ENCODE measurements at places on chromosomes 5 and 9. TPM values are rescaled to one million over a fixed set of nuclear protein-coding genes. Genes with fewer than 3 reads are reported as not detected.

LCN9 gene
- total RNA-seq = not detected

SPAG8 gene
- total RNA-seq = 2.4 TPM

MCTP1 gene
- total RNA-seq = 5.9 TPM

CCDC192 gene
- not detected for total RNA-seq

CBY3 gene
- not detected for total RNA-seq

NPDC1 gene
- total RNA-seq = 19.6 TPM

ANXA2R gene
- 1.6 TPM for total RNA-seq

IFNK gene
- not detected for total RNA-seq

CARD9 gene
- 1.9 TPM for total RNA-seq

LOX gene
- total RNA-seq = 46.7 TPM

ANKRD34B gene
- total RNA-seq = not detected

INSL4 gene
- not detected for total RNA-seq

PCDHGA11 gene
- total RNA-seq = 10.9 TPM

SV2C gene
- total RNA-seq = not detected

PCDHB1 gene
- total RNA-seq = not detected

KIAA1958 gene
- total RNA-seq = 0.89 TPM

TMEM174 gene
- total RNA-seq = not detected

ZNF366 gene
- total RNA-seq = not detected

PTGDS gene
- not detected for total RNA-seq

SH3TC2 gene
- 1.0 TPM for total RNA-seq

NNT gene
- total RNA-seq = 29.4 TPM

CCL27 gene
- total RNA-seq = not detected

SLIT3 gene
- 0.34 TPM for total RNA-seq

C9orf50 gene
- 0.50 TPM for total RNA-seq

TMOD1 gene
- 0.17 TPM for total RNA-seq

FBXO4 gene
- 12.3 TPM for total RNA-seq

PTGES gene
- 4.0 TPM for total RNA-seq

C1QTNF3 gene
- 0.34 TPM for total RNA-seq

PRDM12 gene
- under 0.01 TPM for total RNA-seq

DPYSL3 gene
- 62.7 TPM for total RNA-seq

PCDHGA9 gene
- 1.9 TPM for total RNA-seq

IGIP gene
- 0.45 TPM for total RNA-seq

TEK gene
- 2.2 TPM for total RNA-seq

SHOC1 gene
- total RNA-seq = under 0.01 TPM

PCDHGA5 gene
- 0.15 TPM for total RNA-seq

WDR38 gene
- total RNA-seq = not detected

LVRN gene
- under 0.01 TPM for total RNA-seq

CDC25C gene
- total RNA-seq = 29.4 TPM

PCDHB12 gene
- not detected for total RNA-seq

SPINK6 gene
- total RNA-seq = not detected

CMBL gene
- total RNA-seq = 3.4 TPM

GABBR2 gene
- 4.0 TPM for total RNA-seq

CCL21 gene
- total RNA-seq = not detected

GPX3 gene
- total RNA-seq = 2.7 TPM

TMEM252 gene
- total RNA-seq = not detected

EDIL3 gene
- total RNA-seq = 11.1 TPM

ANKRD18B gene
- total RNA-seq = 0.17 TPM

CFAP157 gene
- not detected for total RNA-seq

IRX2 gene
- total RNA-seq = 2.2 TPM

DOLPP1 gene
- 13.4 TPM for total RNA-seq

NACC2 gene
- total RNA-seq = 17.1 TPM

SPINK5 gene
- not detected for total RNA-seq

PRSS3 gene
- 1.3 TPM for total RNA-seq

SCGB3A2 gene
- total RNA-seq = not detected

SPATA31A7 gene
- total RNA-seq = not detected

ADRA1B gene
- 2.4 TPM for total RNA-seq

Measured in bronchus fibroblast of lung (primary cell).